ENCODE measurements at places on chromosomes 16 and 17. TPM values are rescaled to one million over a fixed set of nuclear protein-coding genes. Genes with fewer than 3 reads are reported as not detected.

- no peaks in the 10 kb centered on the region for H3K27me3 ChIP-seq
- no peak for DNase-seq
- H3K27ac ChIP-seq, result peak overlapping the region; percentile 84
- H3K4me3 ChIP-seq, result peak overlapping the region; percentile 66
- H3K4me1 ChIP-seq, result peaks cover 54% of the 10 kb centered on the region
- H3K36me3 ChIP-seq, result peaks cover 2% of the 10 kb centered on the region
Observed at GRCh38 chr17:59752446-59752845, 45.0 kb downstream of the VMP1 start.

DNA sequence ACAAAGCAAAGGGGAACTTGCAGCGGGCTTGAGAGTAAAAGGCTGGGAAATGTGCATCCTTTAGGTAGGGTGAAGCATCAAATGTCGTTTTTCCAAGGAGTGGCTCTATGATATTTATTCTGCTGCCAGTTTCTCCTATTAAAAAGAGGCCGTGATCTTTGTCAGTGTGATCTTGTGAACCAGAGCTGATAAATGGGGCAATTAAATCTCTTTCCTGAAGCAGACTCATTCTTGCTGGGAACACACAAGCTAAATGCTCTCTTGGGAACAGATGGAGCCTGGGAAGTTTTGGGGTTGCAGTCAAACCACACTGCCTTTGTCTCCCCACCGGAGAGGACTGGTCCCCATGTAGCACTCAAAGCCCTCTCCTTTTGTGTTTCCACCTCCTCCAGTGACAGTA lies 408.9 kb downstream of the GRIN2A start:
- H3K27me3 ChIP-seq, result no peaks in the 10 kb centered on the region
- H3K4me1 ChIP-seq, result no peaks in the 10 kb centered on the region
- H3K27ac ChIP-seq, result no peak overlapping the region
- no peak overlapping the region for H3K4me3 ChIP-seq
- H3K36me3 ChIP-seq, result no peaks in the 10 kb centered on the region

DNA sequence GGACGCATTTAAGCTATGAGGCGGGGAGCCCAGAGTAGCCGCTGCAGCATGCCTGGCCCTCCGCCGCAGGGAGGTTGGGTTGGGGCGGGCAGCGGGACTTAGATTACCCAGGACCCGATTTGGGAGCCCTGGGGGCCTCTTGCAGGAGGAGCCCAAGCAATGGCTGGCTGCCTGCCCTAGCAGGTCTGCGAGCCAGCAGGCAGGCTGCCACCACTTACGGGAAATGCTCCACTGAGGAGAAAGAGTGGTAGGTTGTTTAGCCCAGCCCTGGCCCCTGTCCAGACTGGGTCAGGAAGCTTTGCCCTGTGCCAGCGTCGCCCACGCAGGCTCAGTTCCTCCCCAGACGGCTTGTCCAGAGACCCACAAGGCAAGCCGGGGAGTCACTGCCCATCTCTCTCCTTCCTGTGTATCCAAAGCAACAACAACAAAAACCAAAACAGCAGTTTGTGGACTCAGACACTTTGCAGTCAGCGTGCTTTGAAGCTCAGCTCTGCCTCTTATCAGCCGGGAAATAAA lies 10.3 kb upstream of the TVP23A start:
- H3K4me1 ChIP-seq, result no peaks in the 10 kb centered on the region
- H3K27me3 ChIP-seq, result peaks cover 11% of the 10 kb centered on the region
- no peaks in the 10 kb centered on the region for H3K36me3 ChIP-seq
- H3K27ac ChIP-seq, result no peak overlapping the region
- no peak for DNase-seq
- H3K4me3 ChIP-seq, result no peak overlapping the region

DNA sequence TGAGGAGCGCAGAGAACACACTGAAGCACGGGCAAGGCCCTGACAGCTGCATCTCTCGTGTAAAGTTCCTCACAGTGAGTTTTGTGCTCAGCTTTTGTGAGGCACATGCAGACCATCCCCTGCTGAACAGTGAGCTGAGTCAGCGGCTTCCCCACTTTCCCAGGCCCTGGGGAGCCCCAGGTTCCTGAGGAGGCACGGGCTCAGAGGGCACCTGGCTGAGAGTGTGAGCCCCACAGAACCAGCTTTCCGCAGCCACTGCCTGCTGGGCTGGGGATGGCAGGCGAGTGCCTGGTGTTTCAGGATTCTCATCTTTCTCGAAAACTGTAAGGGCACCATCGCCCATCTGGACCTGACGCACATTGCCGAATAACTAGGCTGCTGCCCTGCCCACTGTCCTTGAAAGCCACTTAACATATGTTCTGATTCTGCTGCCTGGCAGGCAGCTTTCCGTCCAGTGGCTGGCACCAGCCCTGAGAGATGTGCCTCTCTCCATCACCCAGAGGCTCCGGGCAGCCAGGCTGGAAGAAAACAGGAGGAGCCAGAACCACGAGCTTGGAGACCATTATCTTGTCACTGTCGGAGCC lies 266.7 kb upstream of the FOXF1 start:
- H3K27me3 ChIP-seq, result peaks cover 19% of the 10 kb centered on the region
- no peaks in the 10 kb centered on the region for H3K36me3 ChIP-seq
- H3K4me3 ChIP-seq, result no peak overlapping the region
- no peak overlapping the region for H3K27ac ChIP-seq

The AGRP gene
- total RNA-seq, result not detected

The HBA2 gene
- not detected for total RNA-seq

DNA sequence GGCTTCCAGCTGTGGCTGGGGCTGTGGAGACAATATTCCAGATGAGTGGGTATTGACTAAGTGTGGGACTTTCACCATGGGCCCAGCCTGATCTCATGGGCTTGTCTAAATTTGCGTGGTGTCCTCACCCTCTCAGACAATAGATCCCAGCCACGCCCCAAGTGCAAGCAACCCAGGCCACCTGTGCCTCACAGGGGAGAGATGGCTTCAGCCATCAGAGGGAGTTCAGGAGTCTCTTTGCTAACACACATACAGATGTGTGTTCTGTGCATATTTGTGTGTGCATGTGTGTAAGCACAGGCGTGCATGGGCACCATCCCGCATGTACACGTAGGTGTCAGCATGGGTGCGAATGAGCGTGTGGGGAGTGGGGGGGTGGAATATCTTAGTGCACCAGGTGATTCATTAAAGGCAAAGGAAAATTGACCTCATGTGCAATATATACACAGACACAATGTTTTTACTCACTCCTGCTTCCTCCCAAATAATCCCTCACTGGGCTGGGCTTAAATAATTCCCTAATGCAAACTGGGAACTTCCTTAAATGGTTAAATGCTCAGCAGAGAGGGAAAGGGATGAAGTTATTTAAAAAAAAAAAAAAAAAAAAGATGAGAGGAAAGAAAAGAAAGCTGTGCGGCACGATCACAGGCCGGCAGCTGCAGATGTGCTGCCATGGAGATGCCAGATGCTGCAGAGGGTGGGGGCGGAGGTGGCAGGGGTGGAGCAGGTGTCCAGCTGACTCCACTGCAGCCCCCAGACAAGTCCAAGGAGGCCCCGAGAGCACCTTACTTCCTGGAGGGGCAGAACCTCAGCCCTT lies 24.0 kb upstream of the CDC42EP4 start:
- no peaks in the 10 kb centered on the region for H3K27me3 ChIP-seq
- peaks cover 6% of the 10 kb centered on the region for H3K4me1 ChIP-seq
- no peak overlapping the region for H3K27ac ChIP-seq
- DNase-seq, result no peak

DNA sequence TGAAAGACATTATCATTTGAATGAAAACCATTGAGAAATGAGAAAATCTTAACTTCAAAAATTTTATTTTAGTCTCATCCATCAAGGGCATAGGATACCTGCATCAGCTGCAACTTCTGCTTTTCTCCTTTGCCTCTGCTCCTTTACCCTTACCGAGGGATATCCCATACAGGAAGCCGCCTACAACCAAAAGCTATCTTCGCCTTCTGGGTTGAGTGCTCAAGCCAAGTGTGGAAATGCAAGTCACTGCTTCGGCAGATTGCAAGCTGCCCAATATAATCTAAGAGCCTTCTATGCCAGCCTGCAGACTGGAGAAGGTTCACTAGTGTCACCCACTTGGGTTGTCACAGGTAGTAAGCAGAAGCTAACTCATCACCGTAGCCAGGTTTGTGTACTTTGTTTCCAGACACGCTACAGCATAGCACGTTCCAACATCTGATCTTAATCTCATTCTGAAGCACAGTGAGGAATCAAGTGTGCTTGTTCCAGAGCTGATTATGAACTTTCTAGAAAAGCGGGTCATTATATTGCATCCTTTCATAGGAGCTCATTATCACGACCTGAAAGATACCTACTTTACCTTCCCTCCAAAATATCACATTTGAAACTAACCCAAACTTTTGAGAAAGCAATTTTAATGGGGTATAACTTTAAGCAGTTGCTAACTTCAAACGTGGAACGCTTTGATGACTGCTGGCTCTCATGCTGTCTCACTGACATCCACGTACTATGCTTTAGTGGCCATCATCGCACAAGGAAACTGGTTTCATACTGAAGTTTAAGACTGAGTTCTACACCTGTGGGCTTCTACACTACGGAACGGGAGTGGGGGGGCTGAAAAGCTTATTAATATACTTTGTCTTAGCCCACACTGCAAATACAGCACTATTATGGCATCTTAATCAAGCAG lies 8.0 kb upstream of the UNK start:
- peaks cover 36% of the 10 kb centered on the region for H3K36me3 ChIP-seq
- H3K4me1 ChIP-seq, result peaks cover 33% of the 10 kb centered on the region
- peak; percentile 50 for DNase-seq
- H3K27ac ChIP-seq, result peak overlapping the region; percentile 78

- peak overlapping the region; percentile 82 for H3K4me3 ChIP-seq
- H3K4me1 ChIP-seq, result peaks cover 44% of the 10 kb centered on the region
- no peaks in the 10 kb centered on the region for H3K36me3 ChIP-seq
- peaks cover 5% of the 10 kb centered on the region for H3K27me3 ChIP-seq
- peak overlapping the region; percentile 73 for H3K27ac ChIP-seq
Observed at GRCh38 chr17:57086069-57086930, 1.3 kb downstream of the AKAP1 start.

- H3K27me3 ChIP-seq, result no peaks in the 10 kb centered on the region
- peaks cover 9% of the 10 kb centered on the region for H3K36me3 ChIP-seq
- peaks cover 30% of the 10 kb centered on the region for H3K4me1 ChIP-seq
- no peak overlapping the region for H3K4me3 ChIP-seq
Observed at GRCh38 chr17:57448759-57449283, 192.5 kb downstream of the MSI2 start.

GRCh38 chr16:76653390-76654026 lies 376.3 kb downstream of the CNTNAP4 start:
- no peaks in the 10 kb centered on the region for H3K4me1 ChIP-seq
- H3K27me3 ChIP-seq, result no peaks in the 10 kb centered on the region
- no peak overlapping the region for H3K4me3 ChIP-seq
- H3K36me3 ChIP-seq, result no peaks in the 10 kb centered on the region
- H3K27ac ChIP-seq, result no peak overlapping the region
